ENCODE measurements at places on chromosomes 16 and 17.

DNA sequence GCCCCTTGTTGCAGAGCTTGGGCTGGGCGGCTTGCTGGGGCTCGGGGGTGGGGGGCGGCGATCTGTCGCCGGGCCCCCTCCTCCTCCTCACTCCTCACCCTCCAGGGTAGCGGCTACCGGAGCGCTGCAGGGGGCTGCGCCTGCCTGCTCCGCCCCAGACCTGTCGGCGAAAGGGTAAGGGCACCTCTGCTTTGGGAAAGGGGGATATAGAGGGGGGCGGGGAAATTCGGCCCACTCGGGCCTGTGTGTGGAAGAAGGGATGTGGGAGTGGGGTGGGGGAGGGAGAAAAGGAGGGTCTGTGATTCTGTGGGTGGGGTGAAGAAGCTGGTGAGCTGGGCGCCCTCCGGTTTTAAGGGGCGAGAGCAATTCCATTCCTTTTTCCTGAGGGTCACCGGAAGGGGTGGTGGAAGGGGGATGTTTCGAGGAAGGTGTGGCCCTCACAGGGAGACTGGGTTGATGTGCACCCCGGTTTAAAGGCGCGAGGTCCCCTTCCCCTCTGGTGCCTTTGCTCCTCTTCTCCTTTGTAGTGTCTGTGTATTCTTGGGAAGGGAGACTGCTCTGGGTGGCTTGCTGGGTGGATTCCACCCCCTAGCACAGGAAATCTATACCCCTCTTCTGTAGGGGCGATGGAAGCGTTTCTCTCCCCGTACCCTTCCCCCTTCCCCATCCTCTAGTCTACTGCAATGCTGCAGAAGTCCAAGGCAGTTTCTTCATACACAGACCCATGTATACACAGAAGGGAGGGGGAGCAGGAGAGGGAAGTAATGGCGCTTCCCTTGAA is 878 bp downstream of the TAOK1 start:
- peak; percentile 42 for DNase-seq

DNA sequence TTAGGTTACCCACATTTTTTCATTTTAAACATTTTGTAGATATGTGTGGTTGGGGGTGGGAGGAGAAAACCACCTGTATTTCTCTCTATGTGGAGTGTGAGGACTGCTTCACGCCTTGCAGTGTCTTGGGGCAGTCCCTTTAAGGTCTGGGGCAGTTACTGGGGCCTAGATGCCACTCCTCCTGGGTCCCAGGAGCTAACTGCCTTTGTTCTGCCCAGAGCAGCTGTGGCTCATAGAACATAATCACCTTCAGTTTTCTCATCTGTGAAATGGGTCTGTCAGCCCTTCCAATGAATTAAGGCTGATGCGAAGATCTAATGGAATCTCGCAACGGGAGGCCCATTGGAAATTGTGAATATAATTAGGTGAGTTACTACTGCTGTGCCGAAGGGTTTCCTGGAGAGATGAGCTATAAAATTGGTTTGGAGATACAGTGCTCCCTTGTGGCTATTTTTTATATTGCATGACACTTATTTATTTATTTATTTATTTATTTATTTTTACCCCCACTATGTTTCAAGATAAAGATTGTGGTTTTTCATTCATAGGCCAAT is 22.9 kb downstream of the DHRS7C start:
- DNase-seq, result no peak

- no peak for DNase-seq
These were observed 18.5 kb upstream of the ZFHX3 start for GRCh38 chr16:73066331-73066926.

DNA sequence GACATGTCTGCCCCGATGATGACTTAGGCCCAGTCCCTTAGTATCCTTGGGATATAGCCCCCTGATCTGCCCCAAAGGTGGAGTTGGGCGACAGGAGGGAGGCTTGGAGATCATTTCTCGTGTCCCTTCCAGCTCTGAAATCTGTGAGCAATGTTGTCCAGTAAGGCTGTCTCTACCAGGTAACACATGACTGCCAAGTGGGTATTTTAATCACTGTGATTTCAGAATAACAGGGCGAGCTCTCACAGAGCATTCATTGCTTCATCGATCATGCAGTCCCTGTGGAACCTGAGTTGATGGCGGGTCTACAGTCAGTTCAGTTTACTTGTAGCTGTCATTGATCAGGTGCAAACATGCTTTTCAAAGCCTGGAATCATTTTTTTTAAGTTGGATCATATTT is 39.2 kb downstream of the KSR1 start:
- no peak for DNase-seq

DNA sequence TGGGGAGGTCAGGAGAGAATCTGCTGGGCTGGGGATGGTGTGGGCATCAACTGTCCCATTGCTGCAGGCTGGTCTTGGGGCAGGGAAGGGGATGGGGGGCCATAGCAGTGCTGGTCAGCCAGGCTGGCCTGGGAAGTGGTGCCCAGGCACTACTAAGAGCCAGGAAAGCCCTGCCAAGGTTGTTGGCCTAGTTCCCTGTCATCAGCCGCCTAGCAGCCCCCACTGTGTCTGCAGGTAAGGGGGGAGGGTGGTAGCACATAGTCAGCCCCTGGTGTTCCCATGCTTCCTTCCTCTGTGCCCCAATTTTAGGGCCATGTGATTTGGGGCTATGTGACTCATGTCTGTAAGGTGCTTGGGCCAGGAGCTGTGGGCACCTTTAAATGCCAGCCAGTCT is 17.8 kb downstream of the GJD3 start:
- no peak for DNase-seq

GRCh38 chr17:10724546-10725195 is 5.2 kb downstream of the TMEM220 start:
- no peak for DNase-seq

DNA sequence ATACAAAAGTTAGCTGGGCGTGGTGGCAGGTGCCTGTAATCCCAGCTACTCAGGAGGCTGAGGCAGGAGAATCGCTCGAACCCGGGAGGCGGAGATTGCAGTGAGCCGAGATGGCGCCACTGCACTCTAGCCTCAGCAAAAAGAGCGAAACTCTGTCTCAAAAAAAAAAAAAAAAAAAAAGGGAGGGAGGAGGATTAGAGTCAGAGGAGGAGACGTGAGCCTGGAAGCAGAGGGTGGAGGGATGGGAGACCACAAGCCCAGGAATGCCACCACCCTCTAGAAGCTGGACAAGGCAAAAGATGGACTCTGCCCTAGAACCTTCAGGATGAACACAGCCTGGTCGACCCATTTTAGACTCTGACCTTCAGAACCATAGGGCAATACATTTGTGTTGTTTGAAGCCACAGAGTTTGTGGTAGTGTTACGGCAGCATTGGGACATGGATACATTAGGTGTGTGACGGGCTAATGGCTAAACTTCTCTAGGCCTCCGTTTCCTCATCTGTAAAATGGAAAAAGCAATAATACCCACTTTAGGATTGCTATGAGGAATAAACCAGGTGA is 2.1 kb upstream of the SMIM22 start:
- no peak for DNase-seq

- DNase-seq, result no peak
These were observed 21.9 kb downstream of the UNC13D start for GRCh38 chr17:75822119-75822799.

- DNase-seq, result no peak
These were observed 87.2 kb downstream of the NOG start for GRCh38 chr17:56680676-56681075.

DNA sequence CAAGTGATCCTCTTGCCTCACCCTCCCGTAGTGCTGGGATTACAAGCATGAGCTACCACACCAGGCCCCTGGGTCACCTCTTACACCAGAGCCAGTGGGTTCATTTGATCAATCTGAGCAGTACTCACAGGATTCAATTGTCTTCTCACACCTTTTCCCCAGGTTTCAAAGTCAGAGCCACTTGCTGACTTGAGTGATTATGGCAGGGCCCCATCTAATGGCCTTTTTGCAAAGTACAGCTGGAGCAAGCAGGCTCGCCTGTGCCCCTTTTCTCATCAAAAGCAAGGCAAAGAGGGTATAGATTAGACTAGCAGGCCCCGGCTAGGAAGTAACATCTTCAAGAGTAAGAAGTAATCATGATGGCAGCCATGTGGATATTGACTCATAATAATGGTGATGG is 114.8 kb upstream of the NOL11 start:
- DNase-seq, result no peak

DNA sequence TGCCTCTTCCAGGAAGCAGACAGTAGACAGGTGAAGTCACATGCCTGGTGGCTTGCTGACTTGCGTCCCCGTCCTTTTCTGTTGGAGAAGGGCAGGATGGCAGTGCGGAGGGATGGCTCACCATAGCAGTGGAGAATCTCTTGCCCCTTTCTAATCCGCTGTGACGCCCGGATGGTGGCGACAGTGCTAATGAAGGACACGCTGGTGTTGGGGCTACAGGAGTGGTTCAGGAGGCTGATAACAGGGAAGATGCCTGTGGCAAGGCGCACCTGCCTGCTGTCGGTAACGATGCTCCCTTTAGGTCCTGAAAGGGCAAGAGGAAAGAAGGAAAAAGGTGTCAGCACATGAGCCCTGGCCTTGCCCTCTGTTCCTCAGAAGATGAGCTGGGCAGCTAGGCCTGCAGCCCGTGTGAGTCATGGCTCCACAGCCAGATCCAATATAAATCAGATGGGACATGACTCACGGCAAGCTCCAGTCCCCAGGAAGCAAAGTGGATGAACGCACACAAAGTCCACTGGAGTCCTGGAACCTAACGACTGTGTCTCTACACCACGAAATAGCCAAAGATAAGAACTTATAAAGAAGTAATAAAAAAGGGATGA is 25.5 kb downstream of the SERPINF1 start:
- no peak for DNase-seq

DNA sequence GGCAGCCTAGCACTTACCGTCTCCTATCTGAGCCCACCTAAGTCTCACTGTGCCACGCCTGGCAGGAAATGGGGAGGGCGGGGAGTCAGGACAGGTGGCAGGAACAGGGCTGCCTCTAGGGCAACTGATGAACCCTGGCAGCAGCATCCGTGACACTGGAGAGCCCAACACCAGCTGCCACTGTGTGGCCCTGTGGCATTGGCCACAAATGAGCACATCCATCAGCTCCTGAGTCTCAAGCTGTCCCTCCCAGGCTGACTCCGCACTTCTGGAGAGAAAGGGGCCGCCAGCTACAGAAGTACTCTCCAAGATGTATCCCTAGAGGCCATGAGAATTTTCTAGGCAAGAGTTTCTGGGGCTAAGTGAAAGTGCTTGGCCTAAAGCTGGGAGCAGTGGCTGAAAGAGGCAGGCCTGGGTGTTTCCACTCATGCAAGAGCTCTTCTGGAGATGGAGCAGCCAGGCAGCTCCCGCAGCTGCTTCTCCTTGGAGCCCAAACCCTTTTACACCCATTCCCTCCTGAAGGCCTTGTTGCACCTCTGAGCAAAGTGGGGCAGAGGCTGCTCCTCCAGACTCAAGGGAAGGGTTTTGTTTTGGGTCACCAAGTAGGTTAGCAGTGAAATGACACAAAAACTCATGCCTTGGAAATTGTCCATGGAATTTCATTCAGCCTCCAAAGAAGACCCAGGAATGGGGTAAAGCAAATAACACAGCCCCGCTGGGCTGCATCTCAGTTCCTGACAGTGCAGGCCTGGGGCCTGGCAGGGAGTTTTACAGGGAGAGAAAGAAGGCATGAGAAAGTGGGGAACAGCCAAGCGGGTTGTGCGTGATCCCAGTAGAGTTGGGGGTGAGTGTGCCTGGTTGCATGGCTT is 25.8 kb downstream of the PEMT start:
- DNase-seq, result no peak

GRCh38 chr16:19859166-19859565 is 25.5 kb downstream of the GPRC5B start:
- DNase-seq, result no peak

- no peak for DNase-seq
These were observed at the start of gene SMIM36 for GRCh38 chr17:55510986-55511721. SMIM36 (minus strand) TSS chr17:55511452.

DNA sequence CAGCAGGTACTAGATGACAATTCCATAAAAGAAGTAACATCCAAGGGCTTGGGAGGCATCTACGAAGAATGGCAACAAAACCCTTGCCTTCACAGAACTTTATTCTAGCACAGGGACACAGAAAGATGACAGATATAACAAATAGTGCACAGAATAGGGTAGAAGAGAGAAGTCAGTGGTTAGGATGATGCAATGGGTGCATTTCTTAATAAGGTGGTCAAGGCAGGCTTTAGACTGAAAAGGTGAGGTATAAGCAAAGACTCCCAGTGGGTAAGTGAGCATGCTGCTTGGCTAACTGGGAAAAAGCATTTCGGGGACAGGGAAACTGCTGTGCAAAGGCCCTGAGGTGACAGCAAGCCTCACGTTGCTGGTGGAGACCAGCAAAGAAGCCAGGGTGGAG is 175.9 kb downstream of the XYLT1 start:
- no peak for DNase-seq

DNA sequence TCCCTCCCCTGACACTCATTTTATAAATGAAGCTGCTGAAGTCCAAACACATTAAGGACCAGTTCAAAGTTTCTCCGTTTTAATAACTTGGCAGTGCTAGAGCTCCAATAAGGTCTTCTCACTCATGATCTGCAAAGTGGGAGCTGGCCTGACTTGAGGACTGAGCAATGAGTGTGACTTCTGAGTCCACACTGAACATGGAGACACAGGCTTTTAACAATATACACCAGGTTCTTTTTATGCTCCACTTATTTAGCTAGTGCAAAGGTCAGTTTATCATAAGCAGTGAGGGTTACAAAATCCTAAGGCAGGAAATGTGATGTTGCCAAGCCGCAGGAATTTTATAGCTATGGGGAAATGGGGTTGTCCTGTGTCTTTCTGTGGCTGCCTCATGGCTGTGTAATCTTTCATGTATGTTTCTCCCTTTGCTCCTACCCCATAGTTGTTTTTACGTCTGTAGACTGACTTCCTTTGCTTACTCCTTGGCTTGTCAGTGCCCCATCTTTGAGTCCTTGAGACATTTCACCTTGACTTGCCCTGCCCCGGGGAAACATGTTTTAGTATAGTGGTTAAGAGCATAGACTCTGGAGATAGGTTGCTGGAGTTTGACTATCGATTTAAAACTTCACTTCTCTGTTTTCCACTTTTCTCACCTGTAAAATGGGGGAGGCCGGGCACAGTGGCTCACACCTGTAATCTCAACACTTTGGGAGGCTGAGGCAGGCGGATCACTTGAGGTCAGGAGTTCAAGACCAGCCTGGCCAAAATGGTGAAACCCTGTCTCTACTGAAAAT is 12.2 kb upstream of the MMD start:
- DNase-seq, result no peak

- no peak for DNase-seq
These were observed 1.6 kb upstream of the KRT14 start for GRCh38 chr17:41588126-41588810.

- DNase-seq, result no peak
These were observed 372 bp upstream of the NDE1 start for GRCh38 chr16:15649727-15650018.

- DNase-seq, result no peak
These were observed 17.7 kb upstream of the CORO6 start for GRCh38 chr17:29640413-29640812.

GRCh38 chr17:74963656-74964055 is 8.9 kb downstream of the HID1 start:
- DNase-seq, result no peak

DNA sequence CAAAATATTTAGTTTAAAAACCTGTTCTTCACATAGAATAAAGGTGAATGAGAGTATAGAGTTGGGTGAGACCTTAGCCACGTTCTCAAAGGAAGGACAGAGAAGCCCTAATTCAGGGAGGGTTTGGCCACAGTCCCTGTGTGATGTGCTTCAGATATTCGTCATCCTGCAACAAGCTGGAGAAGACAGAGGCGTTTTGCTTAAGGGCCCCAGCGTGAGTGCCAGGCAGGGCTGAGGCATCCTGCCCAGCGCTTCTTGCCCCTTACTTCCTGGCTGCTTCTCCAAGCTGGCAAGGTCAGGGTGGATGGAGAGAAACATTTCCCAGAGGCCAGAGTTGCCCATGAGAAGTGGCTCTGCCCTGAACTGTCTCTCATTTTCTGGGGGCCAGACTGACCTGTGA is 46.9 kb downstream of the AXIN2 start:
- DNase-seq, result no peak
